ENCODE measurements at places on chromosomes 2 and 18.

DNA sequence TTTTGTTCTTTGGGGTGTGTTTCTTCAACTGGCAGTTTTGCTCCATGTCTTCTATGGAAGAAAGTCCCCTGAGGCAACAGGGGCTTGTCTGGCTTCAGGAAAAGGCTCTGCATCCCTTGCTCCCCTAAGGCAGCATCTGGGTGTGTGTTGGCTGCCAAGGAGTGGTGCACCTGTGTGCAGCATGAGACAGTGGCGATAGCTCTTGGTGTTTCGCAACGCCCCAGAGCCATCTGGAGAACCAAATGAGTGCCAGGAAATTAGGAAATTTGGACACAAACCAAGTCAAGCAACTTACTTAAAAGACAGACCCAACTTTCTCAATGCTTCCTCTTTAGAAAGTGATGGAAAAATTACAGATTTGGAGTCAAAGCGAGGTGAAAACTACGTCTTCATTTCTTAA lies 1044.4 kb upstream of the CNTNAP5 start:
- no peak for DNase-seq

DNA sequence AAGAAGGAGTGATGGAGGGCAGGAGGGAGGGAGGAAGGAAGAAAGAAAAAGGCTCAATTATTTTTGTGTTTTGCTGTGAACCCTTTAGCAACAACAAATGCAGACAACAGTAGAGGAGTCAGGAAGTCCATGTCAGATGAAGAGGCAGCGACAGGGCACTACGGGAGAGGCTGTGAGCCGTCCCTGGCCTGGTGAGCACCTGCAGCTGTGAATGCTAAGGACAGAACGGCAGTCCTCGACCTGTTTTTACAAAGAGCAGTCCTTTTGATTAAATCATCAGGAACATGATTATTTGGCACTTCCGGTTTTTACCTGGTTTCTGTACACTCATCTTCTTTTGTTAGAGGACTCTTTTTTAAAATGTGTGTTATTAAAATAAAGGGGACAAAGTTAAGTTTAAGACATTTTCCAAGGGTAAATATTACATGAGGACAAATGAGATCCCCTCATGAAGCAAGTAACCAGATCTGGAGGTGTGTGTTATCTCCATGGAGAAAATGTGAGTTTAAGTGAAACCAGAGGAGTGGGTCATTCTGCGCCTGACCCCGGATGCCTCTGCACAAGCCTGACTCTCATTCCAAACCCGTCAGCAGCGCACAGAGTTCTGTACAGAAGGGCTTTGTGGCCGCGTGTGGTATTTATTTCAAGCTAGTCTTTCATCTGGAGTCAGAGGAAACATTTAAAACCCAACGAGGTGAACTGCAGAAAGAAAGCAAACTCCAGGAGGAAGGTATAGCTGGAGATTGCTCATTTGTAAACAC lies 492.5 kb downstream of the SOX11 start:
- no peak for DNase-seq

GRCh38 chr18:26863122-26863879 lies 2.2 kb downstream of the AQP4 start:
- peak; percentile 61 for DNase-seq

- DNase-seq, result no peak
Measured at GRCh38 chr2:218010140-218010983, 7.6 kb upstream of the TNS1 start.

DNA sequence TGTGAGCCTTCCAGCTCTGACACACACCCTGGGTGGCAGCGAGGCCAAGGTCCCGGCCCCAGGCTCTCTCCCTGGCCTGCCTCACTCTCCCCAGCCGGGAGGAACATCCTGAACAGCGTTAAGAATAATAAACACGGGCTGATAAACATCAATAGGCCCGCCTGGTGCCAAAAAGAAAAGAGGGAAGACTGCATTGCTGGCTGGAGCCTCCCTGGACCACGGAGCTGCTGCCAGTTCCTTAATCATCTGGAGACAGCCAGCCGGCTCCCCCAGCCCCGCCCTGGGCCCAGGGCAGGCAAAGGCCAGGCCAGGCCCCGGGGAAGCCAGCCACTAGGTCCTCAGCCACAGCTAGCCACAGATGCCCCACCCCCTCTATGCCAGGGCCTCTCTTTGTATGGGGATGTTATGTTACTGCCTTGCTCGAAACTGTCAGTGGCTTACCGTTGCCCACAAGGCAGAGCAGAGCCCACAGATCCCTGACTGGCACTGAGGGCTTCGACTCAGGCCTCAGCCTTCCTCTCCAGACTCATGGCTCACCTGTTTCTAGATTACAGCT lies 293.7 kb downstream of the DYSF start:
- DNase-seq, result no peak

- DNase-seq, result no peak
Measured at GRCh38 chr2:205198140-205198525, 484.2 kb upstream of the NRP2 start.

GRCh38 chr2:98324181-98324580 lies 22.1 kb upstream of the CNGA3 start:
- no peak for DNase-seq

GRCh38 chr2:108184419-108184818 lies 55.3 kb upstream of the SULT1C3 start:
- no peak for DNase-seq

- DNase-seq, result no peak
Measured at GRCh38 chr2:25018681-25019080, 23.2 kb upstream of the EFR3B start.

GRCh38 chr2:241803387-241804325 lies 5.3 kb upstream of the NEU4 start:
- peak; percentile 45 for DNase-seq

DNA sequence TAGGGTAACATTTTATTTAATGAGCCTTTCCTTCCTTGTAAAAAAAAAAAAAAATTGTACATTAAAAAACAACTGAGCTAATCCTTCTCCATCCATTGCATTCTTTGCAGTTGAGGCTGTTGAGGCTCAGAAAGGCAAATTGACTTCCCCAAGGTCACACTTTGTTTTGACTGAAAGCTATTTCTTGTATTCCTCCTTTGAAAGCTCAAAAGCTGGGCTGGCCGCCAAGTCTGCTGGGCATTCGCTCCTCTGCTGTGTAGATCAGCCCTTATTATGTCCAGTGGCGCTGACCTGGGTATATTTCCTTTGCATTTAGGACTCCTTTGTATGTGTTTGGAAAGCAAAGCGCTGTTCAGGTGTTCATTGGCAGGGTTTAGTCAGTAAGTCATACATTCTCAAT lies 44.0 kb downstream of the SGPP2 start:
- no peak for DNase-seq

- no peak for DNase-seq
Measured at GRCh38 chr18:21439431-21439846, 161.1 kb downstream of the ESCO1 start.

DNA sequence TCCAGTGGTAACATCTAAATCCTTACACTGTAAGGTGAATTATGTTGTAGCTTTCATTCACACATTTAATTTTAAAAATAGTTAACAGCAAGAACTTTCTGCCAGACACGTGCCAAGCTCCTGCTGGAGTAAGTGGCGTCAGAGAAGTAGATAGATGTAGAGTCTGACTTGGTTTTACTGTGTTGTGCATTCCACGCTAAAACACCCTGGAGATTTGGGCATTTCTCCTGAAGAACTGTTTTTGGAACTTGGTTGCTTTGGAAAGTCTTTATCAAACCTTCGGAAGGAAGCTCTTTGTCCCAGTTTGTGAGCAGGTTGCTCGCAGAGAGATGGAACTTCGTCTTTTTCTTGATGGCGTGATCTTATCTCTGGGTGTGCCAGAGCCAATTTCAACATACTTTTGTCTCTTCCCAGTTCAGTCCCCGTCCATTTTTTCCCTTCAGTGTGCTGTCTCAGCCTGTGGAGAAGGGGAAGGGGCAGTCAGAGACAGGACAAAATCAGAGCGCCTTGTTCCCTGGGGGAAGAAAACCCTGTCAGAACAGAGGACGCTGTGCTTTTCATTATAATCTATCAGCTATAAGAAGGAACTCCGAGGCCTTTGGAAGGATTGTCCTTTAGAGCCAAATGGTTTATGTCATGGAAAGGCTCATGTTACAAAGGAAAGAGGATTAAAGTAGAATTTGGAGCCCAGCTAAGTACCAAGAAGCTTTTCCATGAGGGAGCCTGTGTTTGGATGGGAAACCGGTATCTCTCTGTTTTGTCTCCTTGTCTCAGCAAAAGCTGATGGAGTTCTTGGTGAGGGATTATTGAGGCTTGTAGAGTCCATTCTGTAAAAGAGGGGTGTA lies 18.9 kb downstream of the GRHL1 start:
- DNase-seq, result no peak

- DNase-seq, result no peak
Measured at GRCh38 chr2:219292616-219293015, 13.4 kb downstream of the DNAJB2 start.

DNA sequence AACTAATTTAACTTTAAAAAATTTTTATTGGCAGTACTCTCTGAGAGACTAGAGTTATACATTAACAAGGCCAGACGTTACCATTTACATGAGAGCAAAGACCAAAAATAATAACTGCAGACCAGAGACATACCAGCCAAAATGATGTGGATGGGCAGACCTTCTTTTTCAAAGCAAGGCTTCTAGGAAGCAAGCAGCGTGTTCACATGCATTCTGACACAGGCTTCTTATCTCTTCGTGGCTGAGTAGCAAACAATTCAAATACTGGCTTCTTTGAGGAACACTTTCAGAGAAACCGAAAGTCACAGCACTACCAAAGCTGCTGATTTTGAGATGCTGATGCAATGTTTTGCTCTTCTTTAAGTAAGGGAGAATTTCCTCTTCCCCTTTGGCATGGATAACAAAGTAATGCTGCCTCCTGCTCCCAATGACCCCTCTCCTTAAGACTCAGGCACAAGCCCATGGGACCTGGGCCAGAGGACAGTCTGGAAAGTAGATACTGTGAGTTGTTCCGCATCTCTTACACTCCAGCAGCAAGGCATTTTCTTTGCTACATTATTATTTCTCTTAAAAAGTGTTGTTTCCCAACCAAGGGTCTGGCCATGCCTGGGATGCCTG lies 181.9 kb downstream of the MREG start:
- DNase-seq, result no peak

DNA sequence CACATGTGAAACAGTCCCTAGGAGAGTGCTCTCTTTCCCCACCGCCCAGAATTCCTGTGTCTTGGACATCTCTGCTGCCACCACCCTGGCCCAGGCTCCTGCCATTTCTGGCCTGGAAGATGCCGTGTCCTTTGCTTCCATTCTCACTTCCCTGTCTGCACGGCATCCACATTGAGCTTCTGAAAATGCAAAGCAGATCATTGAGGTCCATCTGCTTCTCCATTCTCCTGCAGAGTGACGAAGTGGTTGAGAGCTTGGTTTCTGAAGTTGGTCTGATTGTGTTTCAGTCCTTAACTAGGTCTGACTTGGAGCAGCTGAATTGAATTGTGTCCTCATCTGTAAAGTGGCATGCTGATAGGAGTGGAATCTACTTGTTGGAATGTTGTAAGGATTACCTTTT lies 98.7 kb upstream of the MGAT5 start:
- DNase-seq, result no peak

- DNase-seq, result no peak
Measured at GRCh38 chr2:8849327-8849726, 11.9 kb upstream of the KIDINS220 start.

DNA sequence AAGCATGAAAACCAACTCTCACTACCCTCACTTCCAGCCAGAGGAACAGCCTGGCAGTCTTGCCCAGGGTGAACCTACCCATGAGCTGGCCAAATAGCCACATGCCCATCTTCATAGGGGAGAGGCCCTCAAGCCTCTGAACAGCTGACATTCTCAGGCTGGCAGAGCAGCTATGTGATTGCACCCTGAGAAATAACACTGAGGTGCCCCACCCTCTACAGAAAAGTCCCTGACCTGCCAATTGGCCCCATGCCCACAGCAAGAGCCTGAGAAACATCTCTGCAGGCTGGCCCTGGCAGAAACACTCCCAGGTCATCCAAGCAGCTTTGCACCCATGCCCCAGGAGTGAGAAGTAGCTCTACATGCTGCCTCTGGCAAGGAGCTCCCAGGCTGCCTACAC lies 127.4 kb upstream of the OTX1 start:
- DNase-seq, result no peak

DNA sequence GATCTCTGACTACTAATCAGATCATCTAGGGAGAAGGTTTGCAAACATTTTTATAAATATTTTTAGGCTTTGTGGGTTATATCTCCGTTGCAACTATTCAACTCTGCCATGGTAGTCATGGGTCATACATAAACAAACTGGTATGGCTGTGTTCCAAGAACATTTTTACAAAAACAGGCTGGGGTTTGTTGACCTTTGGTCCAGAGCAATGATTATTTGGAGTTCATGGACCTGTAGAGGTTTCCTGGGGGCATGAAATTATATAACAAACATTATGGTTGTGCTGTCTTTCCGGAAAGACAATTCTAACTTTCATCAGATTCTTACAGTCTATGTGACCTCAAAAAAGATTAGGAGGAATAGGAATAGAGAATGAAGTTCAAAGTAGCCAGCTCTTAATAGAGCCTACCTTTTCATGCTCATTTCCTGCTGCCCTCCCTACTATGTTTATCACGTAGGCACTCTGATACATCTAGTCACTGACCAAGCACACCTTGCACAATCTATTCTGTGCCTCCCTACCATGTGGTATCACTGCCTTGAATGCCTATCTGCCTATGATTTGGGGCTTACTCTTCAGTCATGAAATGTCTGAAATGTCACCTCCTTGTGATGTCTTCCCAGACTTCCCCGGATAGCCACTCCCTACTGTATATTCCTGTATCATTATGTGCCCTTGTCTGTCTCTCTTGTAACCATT lies 102.4 kb upstream of the SCN1A start:
- no peak for DNase-seq

- DNase-seq, result no peak
Measured at GRCh38 chr2:168244318-168244717, 3.1 kb downstream of the STK39 start.

GRCh38 chr2:221283896-221284545 lies 288.1 kb downstream of the EPHA4 start:
- no peak for DNase-seq

DNA sequence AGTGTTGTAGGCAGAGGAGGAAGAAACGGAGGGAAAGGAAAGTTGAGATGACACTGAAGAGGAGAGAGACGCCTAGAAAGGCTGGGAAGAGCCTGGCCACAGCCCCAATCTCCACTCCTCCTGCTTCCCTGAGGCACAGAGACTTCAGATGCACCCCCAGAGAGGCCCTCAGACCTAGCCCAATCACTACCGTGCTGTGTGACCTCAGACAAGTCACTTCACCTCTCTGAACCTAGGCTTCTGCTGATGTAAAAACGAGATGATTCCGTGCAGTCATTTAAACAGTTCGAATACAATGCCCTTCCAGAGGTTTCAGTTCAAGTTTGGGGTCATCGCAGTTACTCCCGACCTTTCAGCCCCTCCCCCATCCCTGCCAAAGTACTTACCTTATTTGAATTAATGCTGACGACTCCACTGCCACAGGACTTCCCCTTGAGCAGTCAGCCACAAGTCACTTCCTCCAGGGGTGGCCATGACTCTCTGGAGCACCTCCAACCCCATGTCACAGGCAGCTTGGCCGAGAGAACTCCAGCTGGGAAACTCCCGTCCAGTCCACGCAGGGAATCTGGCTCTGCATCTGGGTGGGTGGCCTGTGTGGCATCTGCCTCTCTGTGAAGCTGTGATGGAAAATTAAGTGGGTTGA lies 105.2 kb upstream of the ID2 start:
- no peak for DNase-seq

Data from C1 segment of cervical spinal cord (tissue), 14 donors.